Naive thymus-derived CD4-positive, alpha-beta T cell (primary cell): ENCODE measurements at places on chromosomes 3 and 15. TPM values are rescaled to one million over a fixed set of nuclear protein-coding genes. Genes with fewer than 3 reads are reported as not detected.
A peak's percentile ranks its signal among the peaks of the same experiment; 100 is the strongest.

DNA sequence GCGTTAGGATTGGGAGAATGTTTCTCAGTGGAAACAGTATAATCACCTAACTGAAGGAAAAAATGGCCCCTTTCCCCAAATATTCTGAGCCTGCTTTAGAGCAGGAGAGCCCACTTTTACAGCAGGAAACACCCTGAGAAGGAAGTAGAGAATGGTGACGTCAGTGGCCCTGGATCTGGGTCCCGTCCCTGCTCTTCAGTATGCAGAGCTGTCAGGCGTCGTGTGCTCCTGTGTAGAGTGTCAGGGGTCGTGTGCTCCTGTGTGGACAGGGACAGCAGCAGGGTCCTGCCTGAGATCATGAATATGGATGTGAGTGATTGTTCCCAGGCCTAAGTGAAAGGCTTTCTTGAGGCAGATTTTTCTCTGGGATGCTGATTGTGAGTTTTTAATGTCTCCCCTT lies 45.2 kb downstream of the CGNL1 start:
- DNase-seq: no peak

- peak; percentile 9 for DNase-seq
Measured at GRCh38 chr15:68403161-68403941, 28.6 kb downstream of the ITGA11 start.

- no peak for DNase-seq
Measured at GRCh38 chr3:172300862-172301261, 147.4 kb downstream of the GHSR start.

- no peak for DNase-seq
Measured at GRCh38 chr3:171809611-171809860, 747 bp downstream of the PLD1 start.

- DNase-seq: no peak
Measured at GRCh38 chr15:51092480-51093040, 2.1 kb downstream of the TNFAIP8L3 start.

PODXL2 gene
- total RNA-seq: 2.2 and 2.5 TPM in 2 replicates

GRCh38 chr3:145183261-145183660 lies 977.7 kb downstream of the PLOD2 start:
- no peak for DNase-seq
